ENCODE measurements at places on chromosomes 11 and 22. TPM values are rescaled to one million over a fixed set of nuclear protein-coding genes. Genes with fewer than 3 reads are reported as not detected.

DNA sequence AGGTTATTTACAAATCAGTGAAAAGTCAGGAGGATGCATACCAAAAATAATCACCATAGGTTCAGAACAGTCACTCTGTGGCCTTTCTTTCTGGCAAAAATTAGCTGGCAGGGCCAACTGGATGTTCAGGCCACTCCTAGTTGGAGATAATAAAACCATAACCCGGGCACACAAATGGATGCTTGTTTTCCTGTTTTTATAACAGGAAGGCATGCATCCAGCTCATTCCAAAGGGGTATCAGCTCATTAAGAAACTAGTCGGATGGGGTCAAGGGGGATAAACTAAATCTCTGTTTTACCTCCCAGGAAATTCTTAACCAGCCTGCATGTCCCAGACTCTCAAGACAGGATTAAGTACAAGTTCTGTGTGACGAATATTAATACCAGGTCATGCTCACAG, 81.0 kb downstream of the FBXO7 start:
- no peak for DNase-seq

DNA sequence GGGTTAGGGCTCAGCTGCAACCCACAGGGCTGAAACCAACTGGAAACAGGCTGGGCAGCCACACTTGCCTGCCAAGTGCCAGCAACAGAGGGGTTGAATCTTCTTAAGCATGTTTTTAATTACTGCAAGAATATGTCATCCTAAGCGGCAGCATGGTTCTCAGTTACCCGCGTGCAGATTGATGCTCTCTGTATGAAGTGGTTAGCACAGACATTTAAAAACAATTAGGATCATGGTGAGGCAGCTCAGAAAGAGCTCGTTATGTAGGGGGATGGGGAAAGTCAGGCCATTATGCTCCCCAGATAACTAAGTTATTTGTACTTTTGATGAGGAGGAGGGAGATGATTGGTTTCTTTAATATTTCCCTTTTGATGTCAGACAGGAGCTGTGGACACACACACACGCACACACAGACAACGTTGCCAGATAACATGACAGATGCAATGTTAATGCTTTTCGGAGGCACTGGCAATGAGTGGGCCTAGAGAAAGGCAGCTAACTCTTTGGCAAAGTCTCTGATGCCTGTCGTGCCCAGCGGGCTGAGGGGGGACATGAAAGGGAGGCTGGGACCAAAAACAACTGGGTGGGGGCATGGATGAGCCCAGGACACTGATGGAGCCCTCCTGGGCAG, 389.7 kb downstream of the NXPE2 start:
- no peak for DNase-seq

DNA sequence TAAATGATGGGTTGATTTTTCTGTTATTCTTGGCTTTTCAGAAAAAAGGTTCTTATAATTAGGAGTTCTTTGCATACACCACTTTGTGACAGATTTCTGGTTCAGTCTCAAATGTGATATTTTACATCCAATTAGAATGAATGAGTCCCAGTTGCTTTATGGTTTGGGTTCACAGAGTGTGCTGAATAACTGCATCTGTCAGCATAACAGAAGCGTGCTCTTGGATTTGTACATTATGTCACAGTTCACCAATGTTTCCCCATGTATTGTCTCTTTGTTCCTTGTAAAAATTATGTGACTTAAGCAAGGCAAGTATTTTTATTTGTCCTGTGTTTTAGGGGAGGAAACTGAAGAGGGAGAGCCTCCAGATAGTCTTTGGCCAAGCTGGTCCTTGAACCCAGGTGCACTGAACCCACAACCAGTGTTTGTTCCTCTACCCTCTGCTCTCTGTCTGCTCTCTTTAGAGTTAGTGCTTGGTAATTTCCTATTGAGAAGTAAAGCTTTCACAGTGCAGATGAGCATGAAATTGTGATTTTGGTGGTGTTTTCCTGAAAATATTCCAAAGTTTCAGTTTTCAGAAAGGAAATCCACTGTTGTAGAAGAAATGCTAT, 107.5 kb downstream of the TBC1D22A start:
- no peak for DNase-seq

LYVE1 gene
- not detected for total RNA-seq
